ENCODE measurements at places on chromosomes 7 and 10.

- DNase-seq, result no peak
These were observed 499.7 kb upstream of the SEMA3D start for GRCh38 chr7:85686401-85687181.

DNA sequence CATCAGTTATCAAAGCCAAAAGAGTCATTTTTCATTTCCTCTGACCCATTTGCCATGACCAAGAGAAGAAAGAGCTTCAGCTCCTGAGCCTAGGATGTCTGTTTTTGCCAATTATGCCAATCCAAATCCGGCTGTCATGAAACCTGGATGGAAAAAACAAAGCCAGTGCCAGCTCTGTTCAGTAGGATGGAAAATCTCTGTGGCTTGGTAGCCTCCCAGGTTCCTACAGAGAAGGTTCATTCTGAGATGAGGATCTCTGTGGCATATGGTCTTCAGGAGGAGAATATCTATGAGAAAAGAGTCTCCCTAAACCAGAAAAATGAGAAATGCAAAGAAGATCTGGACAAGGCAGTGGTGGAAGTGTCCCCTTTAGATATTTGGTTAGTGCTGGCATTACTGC lies 475.4 kb downstream of the CNTNAP2 start:
- DNase-seq, result no peak

DNA sequence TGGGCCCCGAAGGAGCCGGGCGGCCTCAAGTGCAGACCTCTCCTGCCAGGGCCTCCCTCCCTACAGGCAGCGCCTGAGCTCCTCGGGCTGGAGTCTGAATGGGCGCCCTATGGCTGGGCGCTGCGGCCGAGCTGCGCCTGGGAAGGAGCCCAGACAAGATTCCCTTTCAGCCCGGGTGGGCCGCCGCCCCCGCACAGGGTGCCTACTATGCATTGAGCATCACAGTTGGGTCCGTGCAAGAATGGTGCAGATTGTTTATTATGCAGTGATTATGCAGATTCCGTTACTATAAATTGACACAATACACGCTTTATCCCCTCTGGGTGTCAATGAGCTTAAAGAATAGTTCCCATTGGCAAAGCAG lies 77.2 kb upstream of the PDGFA start:
- no peak for DNase-seq

GRCh38 chr10:44895280-44895679 lies 15.9 kb upstream of the TMEM72 start:
- DNase-seq, result no peak

- no peak for DNase-seq
These were observed 13.0 kb upstream of the ACBD5 start for GRCh38 chr10:27253576-27253975.

DNA sequence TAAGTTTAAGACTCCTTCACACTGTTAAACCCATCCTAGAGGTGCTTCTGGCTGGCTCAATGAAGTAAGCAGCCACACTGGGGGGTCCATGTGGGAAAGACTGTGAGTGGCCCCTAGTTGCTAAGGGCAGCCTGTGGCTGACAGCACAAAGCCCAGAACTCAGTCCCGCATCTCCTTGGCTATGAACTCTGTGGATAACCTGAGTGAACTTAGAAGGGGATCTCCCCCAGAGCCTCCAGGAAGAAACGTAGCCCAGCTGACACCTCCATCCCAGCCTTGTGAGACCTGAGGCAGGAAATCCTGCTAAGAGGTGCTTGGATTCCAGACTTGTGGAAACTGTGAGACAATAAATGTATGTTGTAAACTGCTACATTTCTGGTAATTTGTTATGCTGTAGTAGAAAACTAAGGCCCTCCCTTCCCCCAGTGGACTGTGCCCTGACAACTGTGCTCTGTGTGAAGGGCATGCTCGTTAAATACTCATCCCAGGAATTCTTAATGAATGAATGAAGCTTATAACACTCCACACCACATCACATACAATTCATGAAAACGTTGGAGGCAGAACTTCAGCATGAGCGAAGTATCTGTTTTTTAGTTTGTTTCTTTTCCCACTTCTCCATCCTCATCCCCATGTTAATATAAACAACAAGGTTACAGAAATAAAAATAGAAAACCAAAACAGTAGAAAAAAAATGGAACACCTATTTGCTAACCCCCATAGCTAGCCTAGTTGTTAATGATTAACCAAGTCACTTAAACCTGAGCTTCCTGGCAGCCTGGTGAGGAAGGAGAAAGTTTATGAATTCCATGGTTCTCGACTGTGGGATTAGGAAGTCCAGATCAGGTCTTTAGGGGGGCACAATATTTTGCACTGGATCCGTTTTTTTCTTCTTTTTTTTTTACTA lies 36.8 kb upstream of the AOAH start:
- no peak for DNase-seq

DNA sequence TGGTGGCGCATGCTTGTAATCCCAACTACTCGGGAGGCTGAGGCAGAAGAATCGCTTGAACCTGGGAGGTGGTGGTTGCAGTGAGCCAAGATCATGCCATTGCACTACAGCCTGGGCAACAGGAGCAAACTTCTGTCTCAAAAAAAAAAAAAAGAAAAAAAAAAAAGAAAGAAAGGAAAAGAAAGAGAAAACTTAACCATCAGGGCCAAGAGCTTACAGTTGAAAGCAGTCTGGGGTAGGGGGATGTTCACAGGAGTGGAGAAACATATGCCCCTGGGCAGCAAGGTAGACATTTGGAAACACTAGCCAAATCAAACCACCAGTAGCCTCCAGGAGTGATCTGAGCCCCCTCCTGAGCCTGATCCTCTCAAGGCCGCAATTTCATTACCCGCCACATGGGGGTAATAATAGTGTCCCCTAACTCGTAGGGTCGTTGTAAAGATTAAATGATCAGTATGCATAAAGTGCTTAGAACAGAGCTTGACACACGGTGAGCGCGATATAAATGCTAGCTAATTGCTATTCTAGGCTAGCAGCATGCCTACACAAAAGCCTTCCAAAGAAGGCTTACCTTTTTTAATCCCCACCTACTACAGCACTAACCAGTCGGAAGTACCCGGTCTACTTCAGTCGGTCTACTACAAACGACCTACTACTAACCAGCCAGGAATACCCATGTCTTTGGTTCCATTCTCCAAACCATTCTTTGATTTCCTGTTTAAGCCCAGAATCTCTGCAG lies 274.3 kb upstream of the NEBL start:
- DNase-seq, result no peak

- no peak for DNase-seq
These were observed 254.6 kb downstream of the TNS3 start for GRCh38 chr7:47327346-47327697.

DNA sequence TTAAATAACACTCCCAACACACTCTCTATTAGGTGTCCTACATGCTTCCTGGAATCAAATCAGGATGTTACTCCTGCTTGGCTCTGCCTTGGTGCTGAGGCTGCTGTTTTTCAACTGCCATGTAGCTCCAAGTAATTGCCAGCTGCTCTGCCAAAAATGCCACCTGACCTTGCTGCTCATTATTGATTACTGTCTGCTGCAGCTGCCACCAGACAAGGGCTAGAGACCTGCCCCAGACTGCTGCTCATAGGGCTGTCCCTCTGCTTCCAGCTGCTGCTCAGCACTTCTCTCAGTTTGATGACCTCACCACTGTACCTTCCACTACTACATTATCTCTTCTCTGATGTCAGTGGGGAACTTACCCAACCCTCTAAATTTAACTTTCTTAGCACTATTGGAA lies 102.5 kb downstream of the PCLO start:
- DNase-seq, result no peak

DNA sequence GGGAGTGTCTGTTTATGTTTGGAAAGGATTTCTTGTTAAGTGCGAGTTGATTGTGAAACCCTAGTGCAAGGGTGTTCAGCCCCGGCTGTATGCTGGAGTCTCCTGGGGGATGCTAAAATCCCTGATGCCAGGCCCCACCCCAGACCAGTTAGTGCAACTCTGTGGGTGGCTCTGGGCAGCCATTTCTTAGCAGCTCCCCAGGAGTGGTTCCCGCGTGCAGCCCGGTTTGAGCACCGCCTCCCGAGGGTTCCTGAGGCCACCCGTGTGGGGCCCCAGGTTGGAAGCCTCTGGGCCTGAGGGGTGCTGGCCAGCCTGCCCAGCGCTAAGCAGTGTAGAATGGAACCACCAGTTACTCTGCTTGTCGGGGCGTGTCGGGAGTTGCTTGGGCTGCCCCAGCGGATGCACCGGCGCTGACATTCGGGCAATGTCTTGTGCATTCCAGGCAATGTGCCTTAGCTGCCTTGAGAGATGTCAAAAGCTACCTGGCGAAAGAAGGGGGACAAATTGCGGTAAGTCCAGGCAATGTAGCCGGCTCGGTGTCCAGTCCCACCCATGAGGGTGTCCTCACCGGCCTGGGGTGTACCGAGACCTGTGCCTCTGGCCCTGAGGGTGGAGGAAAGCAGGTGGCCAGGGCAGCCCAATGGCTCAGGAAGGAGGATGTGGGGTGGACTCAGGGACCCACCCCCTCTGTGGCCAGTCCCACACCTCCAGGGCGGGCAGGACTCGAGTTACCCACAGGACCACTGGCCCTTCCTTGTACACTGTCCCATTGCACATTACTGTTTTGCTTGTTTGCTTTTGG lies 13.2 kb downstream of the PFKFB3 start:
- DNase-seq, result no peak

DNA sequence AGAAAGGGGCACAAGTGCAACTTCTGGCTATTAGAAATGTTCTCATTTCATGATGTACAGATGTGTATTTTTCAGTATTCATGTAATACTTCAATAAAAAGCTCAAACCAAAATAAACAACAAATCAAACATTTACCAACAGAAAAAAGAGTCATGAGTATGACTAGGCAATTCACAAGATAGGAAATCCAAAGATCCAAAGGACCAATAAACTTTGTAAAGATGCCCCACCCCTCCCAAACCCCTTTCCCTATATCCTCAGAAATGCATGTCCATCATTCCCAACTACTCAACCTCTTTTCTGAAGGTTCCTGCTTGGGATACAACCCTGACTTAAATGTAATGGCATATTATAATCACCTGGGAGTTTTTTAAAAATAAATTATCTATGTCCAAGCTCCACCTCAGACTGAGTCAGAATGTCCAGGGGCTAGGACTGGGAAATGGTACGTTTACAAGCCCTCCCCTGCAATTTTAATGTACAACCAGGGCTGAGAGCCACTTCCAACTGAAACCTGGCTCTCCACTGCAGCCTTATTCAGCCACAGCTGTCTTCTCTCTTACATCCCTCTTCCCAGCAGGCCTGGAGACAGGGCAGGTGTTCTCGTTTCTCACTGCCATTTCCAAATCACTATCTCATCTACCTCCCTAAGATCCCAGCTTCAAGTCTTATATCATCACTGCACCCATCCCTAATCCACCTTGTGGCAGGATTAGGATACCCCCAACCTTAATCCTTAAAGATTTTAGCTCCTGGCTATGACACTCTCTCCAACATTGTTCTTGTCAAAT lies 36.5 kb downstream of the COA1 start:
- DNase-seq, result no peak

GRCh38 chr10:31635415-31636065 lies 293.1 kb downstream of the ARHGAP12 start:
- DNase-seq, result no peak

DNA sequence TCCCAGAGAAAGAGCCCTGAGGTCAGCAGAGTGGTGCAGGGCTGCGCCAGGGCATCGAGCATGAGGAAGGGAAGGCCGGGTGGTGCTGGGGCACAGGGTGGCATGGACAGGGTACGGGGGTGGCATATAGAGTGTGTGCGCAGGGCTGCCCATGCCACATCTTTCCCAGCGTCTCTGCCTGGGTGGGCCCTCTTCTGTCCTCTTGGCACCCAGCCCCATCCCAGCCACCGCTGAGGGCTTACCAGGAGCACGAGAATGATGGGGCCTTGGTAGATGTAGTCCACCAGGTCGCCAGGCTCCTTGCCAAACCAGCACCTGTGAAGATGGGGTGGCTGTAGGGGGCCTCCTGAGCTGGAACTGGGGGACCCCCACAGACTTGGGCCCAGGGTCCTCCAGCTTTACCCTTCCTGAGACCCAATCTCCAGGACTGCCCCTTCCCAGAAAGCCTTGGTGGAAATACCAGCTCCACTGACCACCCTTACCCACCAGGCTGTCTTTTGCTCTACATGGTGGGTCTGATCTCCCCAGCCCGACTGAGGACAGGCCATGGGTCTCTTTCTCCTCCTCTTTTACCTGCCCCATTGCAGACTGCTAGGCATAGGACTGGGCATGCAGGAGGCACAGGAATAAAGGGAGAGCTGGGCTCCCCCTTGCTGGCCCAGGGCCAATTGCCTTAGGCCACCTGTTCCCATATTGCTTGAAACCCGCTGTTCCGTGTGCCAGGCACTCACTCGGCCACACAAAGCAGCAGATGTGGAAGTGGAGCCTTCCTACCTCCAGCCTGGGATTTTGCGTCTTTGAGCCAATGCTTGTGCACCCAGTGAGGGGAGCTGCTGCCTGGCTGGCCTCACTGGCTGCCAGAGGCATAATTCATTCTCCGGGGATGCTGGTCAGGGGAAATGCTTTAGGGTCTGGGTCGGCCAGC lies 21.7 kb downstream of the CRHR2 start:
- no peak for DNase-seq
